Activated CD8-positive, alpha-beta memory T cell treated with anti-CD3 and anti-CD28 coated beads for 4 hours (primary cell): ENCODE measurements at places on chromosomes 6 and 20.

DNA sequence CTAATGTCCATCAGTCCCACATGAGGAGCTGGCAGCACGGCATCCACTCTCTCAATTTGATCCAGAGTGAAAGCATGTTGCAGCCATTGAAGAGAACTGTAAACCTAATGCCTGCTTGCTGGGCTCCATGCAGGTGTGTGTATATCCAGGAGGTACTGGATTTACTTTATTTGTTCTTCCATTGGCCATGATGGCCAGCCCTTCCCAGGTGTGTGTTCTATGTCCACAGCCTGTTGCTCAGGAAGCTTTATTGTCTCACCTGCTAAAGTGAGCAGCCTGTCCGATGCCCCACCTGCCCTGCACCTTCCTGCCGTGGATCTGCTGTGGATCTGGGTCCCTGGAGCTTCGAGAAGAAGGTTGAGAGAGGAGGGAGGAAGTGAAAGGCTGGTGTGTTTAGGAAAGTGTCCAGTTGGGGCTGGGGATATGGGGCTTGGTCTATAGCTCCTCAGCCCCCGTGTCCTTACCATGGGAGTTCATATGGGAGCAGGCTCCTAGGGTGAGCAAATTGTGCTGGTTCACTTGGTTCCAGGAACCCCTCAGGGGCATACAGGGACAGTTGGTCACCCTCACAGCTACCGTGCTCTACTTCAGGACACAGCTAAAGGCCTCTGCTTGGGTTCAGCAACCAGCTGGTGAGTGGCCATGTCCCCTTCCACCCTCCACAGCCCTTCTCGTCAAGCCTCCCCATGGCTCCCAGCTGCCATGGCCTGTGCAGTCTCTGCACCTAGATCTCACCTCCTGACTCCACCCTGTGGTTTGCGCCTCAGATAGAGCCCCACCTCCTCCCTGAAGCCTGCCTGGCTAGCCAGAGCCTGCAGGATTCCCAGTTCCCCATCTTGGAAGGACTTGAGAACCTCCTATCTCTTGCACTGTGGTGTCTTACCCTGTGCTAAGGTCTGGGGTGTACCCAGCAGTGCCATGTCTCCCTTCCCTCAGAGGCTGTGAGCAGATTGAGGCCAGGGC, 12.7 kb downstream of the TREML2 start:
- no peak for DNase-seq

GRCh38 chr6:90263633-90264032, 33.0 kb downstream of the BACH2 start:
- no peak for DNase-seq

GRCh38 chr20:5216663-5217062, 89.9 kb downstream of the CDS2 start:
- no peak for DNase-seq

GRCh38 chr6:104526376-104526775, 333.3 kb downstream of the HACE1 start:
- no peak for DNase-seq

- no peak for DNase-seq
Measured at GRCh38 chr20:64212755-64213154, 42.8 kb upstream of the PCMTD2 start.

GRCh38 chr20:63787302-63787701, 43.8 kb downstream of the ZBTB46 start:
- DNase-seq: no peak

DNA sequence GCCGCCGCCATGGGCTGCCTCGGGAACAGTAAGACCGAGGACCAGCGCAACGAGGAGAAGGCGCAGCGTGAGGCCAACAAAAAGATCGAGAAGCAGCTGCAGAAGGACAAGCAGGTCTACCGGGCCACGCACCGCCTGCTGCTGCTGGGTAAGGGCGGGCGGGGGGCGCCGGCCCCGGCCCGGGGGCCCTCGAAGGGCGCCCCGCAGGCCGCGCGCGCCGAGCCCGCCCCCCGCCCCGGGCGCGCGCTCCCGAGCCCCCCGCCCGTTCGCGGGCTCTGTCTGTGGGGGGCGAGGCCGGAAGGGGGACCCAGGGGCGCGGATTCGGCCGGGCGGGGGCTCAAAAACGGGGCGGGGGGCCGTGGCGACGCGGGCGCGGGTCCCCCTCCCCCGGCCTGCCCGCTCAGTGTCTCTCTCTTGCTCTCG, 39.2 kb downstream of the GNAS start:
- no peak for DNase-seq

GRCh38 chr20:61912665-61913422, 152.8 kb downstream of the TAF4 start:
- no peak for DNase-seq

DNA sequence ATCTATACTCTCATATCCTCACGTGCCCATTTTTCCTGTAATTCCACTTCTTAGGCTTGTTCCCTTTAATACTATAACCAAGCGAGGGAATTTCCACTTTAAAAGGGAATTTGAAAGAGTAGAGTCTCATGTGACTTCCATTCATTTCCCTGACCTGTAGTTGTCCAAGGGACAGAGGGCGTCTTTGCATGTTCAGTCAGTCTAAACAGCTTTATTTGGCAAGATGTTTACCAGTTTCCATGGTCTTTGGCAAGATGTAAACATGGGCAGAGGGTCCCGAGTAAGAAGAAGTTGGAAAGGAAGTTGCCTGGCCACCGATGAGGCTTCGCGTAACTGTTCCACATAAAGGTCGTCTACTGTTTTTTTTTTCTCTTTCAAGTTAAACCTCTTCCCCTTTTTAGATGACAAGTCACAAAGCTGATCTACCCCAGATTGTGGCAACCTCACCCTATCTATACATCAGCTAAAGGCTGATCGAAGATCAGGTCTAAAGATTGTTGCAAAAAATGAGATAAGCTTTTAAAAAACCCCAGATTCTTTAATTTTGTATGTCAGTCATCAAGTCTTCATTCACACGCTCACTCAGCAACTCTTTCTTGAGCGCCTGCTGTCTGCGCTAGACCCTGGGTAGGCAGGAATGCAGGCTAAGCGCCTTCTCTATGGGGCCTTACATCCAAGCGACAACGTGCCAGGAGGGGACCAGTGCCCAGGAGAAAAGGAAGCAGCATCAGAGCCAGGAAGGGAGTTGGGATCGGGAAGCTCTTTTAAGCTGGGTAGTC, 31.7 kb upstream of the CCR6 start:
- DNase-seq: no peak

DNA sequence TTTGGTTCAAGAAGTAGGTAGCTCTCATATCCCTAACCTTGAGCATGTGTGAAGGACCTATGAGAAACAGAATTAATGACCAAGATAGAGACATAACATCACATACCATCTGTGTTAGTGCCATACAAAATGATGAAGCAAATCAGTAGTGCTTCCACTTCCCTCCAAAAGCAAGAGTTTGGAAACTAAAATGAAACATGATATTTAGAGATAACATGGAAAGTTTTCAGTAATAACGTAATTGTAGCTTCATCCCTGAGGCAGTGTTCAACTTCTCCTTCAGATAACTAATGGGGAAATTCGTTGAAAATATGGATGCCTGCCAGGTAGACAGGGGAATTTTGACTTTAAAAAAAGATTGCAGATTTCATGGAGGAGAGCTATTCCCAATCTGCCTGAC, 248.4 kb upstream of the IRAK1BP1 start:
- no peak for DNase-seq

GRCh38 chr6:106273087-106273486, 52.5 kb downstream of the ATG5 start:
- no peak for DNase-seq

DNA sequence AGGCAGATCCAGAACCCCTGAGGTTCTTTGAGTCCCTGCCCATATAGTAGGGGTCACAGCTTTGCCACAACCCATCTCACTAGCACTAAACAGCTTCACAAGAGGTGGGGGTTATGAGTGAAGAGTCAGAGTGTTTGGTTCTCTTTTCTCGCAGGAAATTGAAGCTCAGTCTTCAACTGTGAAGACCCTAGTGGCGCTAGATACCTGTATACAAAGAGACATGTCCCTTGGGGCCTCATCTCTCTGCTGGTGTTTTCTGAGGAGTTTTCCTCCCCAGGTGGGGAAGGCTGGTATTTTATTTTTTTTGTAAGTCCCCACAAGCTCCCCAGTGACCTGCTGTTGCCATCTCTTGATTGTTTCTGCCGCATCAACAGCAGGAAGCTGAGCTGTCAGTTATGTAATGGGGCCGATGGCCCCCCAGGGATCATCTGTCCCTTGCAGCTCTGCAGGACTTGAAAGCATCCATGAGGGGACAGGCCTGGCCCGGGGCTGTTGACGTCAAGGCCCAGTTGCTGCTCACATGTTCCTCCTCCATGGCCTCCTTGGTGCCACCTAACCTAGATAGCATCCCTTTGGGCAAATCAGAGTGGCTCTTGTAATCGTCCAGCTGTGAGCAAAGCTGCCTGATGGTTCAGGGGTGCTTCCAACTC, 23.1 kb downstream of the STK35 start:
- DNase-seq: no peak

DNA sequence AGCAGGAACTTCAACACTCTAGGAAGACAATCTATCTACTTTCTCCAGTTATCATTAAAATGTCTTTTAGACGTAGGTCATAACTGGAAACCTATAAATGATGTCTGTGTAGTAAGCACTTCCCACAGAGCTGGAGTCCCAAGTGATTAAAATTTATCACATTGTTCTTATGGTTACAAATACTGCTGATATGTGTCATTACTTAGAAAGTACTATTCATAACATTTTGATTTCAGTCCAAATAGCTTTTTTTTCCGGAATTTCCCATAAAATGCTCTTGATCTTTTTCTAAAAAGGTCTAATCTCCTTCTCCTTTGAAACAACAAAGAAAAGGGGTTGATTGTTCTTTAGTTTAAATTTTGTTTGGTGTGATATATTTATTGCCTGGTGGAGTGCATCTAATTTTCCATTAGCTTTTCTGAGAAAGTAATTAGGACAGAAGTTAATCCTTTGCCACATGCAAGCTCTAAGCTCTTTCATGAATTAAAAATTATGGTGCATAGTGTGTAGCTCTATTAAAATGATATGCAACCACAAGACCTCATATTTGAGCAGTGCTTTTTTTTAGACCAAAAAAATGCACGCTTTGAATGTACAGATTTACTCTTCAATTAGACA, 132.7 kb upstream of the TCF21 start:
- no peak for DNase-seq

- DNase-seq: no peak
Measured at GRCh38 chr6:17601386-17601703, 1.2 kb downstream of the FAM8A1 start.

DNA sequence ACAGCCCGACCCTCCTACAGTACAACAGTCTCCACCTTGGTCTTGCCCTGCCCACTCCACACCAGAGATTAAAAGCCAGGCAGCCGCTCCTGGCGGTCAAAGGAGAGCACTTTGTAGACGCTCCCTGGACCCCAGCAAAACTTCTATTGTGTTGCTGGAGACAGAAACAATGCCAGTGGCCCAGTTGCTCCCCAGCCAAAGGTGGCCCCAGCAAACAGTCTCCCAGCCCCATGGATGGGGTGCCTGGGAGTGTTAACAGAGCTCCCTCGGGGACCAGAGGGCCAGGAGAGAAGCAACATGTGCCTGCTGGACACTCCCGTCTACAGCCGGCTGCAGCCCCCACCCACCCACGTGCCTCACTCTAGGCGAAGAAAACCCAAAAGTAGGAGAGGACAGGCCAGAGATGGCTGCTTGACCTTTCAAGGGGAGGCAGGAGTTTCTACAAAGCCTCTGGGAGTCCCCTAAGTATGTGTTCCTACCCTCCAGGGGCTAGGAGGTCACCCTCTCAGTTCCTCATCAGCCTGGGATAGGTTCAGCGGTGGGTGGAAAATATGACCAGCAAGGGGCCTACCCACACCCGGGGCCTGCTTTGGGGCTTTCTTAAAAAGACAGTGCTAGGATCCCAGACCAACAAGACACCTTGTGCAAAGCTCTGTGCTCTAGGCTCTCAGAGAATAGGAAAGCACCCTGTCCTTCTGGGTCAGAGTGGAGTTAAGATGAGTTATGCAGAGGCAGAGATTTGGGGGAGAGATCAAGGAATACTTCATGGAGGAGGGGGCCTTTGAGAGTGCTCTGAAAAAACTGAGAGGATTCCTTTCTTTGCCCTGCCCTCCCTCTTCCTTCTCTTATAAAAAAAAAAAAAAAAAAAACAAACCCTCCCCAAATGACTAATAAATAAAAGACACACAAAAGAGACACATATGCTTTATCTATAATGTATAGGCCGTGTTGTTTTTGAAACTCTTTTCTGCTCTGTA, 19.0 kb upstream of the PREX1 start:
- DNase-seq: no peak

DNA sequence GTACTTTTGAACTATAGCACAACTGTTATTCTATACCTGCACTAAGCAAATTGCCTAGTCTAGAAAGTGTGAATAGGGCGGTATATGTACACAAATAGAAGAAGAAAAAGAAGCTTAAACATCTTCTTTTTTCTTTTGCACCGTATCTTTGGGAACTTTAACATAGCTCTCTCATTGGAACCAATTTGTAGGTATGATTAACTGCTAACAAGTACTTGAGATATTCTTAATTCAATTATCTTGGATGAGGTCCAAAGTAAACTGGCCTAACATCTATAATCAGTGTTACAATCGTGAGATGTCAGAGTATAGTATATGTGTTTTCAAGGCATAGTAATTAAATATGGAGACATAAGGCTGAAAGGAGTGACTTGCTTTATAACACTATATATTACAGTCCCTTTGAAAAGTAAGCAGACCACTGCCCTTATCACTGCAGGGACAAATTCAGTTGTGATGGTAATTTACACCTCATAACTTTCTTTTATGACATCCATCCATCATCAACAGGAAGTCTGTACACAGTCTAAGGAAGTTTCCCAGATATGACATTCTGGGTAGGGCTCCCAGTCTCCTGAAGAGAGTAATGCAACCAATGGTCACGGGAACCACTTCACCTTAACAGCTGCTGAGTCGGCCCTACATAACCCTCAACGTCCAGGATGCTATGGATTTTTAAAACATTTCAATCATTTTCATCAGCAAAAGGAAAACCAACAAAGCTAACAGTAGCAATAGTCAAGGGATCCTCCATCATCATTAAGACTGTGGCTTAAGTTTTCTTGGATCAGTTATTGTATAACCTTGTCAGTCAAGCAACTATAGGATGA, 37.6 kb downstream of the NKAIN2 start:
- DNase-seq: no peak

- no peak for DNase-seq
Measured at GRCh38 chr20:54189630-54190029, 15.8 kb upstream of the CYP24A1 start.

DNA sequence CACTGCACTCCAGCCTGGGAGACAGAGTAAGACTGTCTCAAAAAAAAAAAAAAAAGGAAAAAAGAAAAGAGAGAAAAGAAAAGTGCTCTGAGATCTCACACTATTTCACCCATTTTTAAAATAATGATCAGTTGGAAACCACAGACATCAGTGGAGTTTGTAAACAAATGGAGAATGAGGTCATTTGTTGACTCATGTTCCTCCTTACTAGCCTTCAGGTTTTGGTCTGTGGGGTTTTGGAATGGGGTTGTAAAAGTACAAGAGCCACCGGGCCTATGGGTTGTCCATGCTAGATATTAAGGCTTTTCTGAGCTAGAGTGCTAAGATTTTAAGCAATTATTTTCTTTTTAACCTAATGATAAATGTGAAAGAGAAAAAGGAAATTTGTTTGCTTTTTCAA, 104.4 kb upstream of the PRL start:
- no peak for DNase-seq

GRCh38 chr6:3943331-3943765, 94.2 kb downstream of the FAM50B start:
- no peak for DNase-seq

GRCh38 chr6:72974276-72974675, 251.0 kb downstream of the KHDC1L start:
- no peak for DNase-seq
